ENCODE measurements at places on chromosomes 11 and 22.

- DNase-seq, result no peak
Measured at GRCh38 chr22:44407987-44408828, 89.8 kb downstream of the RTL6 start.

DNA sequence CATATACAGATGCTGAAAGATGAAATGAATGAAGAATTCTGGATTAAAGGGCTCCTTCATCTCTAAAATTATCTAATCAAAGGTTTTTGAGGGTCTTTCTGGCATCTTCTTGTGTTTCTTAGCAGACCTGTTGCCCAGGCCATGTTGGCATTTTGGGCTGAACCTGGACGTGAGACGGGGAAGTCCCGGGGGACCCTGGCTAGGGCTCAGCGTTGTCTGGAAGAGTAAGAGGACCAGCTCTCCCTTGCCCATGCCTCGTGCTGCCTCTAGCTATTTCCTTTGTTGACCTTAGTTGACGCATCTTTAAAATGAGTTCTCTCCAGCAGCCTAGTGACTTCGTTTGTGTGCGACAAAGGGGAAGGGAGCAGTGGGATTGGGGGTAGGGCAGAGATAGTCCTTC is 152.2 kb downstream of the ST3GAL4 start:
- no peak for DNase-seq

DNA sequence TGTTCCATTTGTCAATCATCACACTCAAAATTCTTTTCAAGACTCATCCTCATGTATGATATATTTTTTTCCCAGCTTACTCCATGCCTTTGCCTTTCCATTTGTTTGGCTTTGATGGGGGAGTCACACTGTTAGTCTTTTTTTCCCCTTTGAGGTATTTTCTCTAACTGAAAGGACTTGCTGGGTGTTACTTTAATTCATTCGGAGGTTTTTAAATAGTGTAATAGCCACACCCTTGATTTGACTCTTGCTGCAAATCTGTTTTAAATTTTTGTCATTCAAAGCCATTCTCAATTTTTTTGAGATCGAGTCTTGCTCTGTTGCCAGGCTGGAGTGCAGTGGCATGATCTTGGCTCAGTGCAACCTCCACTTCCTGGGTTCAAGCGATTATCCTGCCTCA is 84.1 kb downstream of the C11orf87 start:
- no peak for DNase-seq

GRCh38 chr11:110518809-110519514 is 89.2 kb downstream of the FDX1 start:
- no peak for DNase-seq

- no peak for DNase-seq
Measured at GRCh38 chr11:63765688-63766241, 2.8 kb downstream of the ZFTA start.

GRCh38 chr11:47724041-47724729 is 9.0 kb upstream of the AGBL2 start:
- no peak for DNase-seq

- peak; percentile 79 for DNase-seq
Measured at GRCh38 chr22:42317008-42317407, 46.6 kb upstream of the TCF20 start.

- DNase-seq, result no peak
Measured at GRCh38 chr22:17368554-17369438, 464 bp upstream of the CECR2 start.

GRCh38 chr11:86043765-86044503 is 24.9 kb downstream of the PICALM start:
- DNase-seq, result no peak

DNA sequence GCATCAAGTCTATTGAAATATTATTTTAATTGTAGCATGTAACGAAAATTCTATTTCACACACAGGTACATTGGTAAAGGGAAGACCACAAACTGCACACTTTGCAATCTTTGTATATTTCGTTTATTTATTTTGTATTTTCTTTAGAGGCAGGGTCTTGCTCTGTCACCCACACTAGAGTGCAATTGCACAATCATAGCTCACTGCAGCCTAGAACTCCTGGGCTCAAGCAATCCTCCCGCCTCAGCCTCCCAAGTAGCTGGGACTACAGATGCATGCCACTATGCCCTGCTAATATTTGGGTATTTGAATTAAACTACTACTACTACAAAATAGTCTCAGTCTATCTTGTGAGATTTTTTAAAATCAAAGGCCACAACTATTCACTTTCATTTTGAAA is 42.7 kb downstream of the GAB2 start:
- no peak for DNase-seq

DNA sequence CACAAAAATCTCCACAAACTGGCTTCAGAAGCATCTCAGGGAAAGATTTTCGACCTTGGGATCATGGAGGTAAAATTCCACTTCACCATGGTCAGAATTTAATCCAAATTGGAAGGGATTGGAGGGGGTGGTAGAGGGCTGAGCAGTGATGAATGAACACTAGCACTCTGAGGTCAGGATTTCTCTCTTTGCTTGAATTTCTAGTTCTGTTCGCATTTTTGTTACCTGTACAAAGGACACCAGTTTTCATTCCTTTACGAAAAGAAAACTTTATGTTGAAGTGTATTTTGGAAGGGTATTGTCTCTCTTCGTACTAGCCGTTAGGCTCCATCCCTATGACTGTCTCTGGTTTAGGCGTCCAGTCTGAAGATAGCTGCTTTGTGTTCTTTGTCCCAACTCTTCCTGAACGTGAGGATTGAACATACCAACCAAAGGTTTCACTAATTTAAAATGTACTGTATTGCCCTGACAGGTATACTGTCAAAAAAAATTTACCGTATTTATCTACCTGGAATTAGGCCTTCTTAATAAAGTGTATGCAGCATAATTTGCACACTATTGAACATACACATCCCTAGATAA is 772 bp downstream of the GRAP2 start:
- DNase-seq, result no peak

DNA sequence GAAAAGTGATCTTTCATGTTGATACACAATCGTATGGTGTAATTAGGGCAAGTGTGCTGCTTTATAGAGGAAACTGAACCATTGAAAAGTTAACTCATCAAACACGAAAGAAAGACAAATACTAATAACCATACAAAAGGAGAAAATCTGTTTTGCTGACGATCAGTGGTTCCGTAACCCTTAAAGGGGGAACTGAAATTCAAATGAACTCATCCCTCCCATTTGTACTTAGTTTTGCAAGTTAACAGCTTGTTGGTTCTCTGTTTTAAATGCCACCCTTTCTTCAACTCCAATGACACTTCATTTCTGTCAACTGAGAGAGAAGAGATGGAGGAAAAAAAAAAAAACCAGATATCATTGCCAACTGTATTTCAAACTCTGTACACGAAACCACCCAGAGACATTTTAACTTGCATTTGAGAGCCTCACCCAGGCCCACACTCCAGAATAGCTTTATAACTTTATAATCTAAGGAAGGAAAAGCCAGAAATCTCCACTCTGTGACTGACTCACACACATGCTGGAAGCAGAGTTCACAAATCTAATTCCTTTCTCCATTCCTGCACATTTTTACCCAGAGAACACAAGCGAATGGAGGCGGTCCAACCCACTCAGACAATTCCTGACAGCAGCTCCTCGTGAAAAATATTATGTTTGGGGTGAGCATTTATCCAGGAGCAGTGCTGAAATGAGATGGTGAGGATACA is 17.4 kb upstream of the CSNK2A3 start:
- no peak for DNase-seq

DNA sequence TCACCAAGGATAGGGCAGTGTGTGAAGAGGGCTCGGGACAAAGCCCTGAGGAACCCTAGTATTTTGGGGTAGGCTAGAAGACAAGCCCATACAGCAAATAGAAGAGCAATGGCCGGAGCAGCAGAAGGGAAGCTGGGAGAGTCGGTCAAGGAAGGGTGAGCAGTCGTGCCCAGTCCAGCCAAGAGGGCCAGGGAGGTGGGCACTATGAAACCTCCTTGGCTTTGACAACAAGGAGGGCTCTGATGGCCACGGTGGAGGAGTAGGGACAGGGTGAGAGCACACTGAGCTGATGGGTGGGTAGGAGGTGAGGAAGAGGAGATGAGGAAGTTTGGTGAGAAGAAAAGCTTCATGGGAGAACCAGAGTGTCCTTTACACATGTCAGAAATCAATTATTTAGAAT is 2.2 kb upstream of the YWHAH start:
- no peak for DNase-seq

DNA sequence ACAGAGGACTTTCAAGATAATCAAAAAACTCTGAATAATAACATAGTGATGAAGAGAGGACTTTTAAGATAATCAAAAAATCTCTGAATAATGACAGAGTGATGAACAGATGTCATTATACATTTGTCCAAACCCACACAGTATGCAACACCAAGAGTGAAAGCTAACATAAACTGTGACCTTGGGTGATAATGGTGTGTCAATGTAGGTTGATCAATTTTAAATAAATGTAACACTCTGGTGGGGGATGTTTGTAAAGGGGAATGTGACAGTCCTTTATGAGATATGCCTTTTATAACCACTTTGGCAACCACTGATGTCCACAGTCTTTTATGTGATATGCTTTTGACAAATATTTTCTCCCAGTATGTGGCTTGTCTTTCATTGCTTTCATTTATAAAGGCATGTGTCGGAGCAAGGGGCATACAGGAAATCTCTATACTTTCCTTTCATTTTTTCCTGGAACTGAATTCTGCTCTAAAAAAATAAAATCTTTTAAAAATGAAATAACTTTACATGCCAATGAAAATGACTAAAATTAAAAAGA is 10.3 kb upstream of the OR9G1 start:
- no peak for DNase-seq

- no peak for DNase-seq
Measured at GRCh38 chr22:27252282-27253049, 549.1 kb downstream of the MN1 start.

GRCh38 chr11:44964526-44965209 is 14.0 kb upstream of the TP53I11 start:
- DNase-seq, result no peak

- DNase-seq, result peak; percentile 71
Measured at GRCh38 chr22:42169055-42169469, 38.5 kb upstream of the CYP2D6 start.

- DNase-seq, result no peak
Measured at GRCh38 chr11:19777377-19778102, 64.9 kb downstream of the NAV2 start.

DNA sequence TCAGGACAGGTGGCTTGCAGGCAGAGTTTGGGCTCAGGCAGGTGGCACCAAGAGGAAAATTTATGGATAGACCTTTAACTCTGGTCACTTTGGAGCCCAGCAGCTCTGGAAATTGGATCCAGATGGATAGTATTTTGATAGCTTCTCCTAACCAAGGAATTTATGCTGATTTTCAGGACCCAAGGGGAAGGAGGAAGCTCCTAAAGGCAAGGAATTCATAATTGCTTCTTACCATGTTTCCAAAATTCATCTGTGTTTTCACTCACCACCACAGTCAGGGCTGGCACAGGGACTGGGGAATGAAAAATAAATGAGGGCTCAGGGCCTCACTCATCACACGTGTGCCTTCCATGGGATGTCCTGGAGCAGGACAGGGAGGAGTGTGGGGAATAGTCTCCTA is 317.8 kb downstream of the ST3GAL4 start:
- DNase-seq, result no peak

DNA sequence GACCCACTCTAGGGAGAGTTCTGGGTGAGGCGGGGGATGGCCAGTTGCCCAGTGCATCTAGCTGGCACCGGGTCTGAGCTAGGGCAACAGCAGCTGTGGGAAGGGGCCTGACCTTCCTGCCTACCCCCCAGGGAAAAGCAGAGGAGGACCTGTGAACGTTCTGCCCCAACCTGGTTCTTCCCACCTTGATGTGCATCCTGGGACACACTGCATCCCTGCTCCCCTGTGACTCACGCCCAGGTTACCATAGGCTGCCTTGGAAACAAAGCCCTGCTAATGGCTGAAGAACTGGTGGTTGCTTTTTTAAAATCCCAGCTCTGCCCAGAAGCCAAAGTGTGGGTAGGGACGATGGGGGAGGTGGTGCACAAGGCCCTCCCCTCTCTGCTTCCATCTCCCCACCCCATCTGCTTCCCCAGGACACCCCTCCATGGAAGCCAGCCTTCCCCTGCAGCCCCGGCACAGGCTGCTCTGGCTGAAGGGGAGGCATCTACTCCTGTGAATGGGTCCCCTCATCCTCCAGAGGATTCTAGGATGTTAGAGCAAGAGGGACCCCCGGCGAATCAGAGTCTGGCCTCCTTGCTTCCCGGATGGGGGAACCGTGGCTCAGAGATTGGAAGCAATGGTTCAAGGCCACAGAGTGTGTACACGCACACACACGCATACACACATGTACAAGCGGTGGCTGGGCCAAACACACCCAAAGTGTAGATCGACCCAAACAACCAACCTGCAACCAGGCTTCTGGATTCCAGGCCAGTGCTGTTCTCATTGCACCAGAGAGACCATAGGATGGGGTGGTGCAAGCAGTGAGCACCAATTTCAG is 7.6 kb upstream of the C11orf96 start:
- DNase-seq, result no peak
